Left lung (tissue), 14 donors: ENCODE measurements at places on chromosomes 16 and 17. TPM values are rescaled to one million over a fixed set of nuclear protein-coding genes. Genes with fewer than 3 reads are reported as not detected.
A peak's percentile ranks its signal among the peaks of the same experiment; 100 is the strongest.

GNG13 gene
- 0.17 TPM for polyA plus RNA-seq

GRCh38 chr17:66930933-66931332, 33.6 kb upstream of the CACNG4 start:
- no peaks in the 10 kb centered on the region for H3K4me1 ChIP-seq
- DNase-seq, result no peak
- no peaks in the 10 kb centered on the region for H3K36me3 ChIP-seq
- H3K4me3 ChIP-seq, result no peak overlapping the region
- no peak overlapping the region for H3K27ac ChIP-seq

- H3K27me3 ChIP-seq, result no peaks in the 10 kb centered on the region
- no peak overlapping the region for H3K4me3 ChIP-seq
- H3K27ac ChIP-seq, result no peak overlapping the region
- no peak for DNase-seq
These were observed 40.2 kb upstream of the PLCG2 start for GRCh38 chr16:81738783-81739496.

- H3K36me3 ChIP-seq, result peaks cover 77% of the 10 kb centered on the region
- no peaks in the 10 kb centered on the region for H3K27me3 ChIP-seq
- DNase-seq, result no peak
These were observed 34.4 kb downstream of the WDR59 start for GRCh38 chr16:74950511-74950910.

- no peaks in the 10 kb centered on the region for H3K36me3 ChIP-seq
- H3K4me3 ChIP-seq, result no peak overlapping the region
- peaks cover 6% of the 10 kb centered on the region for H3K4me1 ChIP-seq
- no peaks in the 10 kb centered on the region for H3K27me3 ChIP-seq
- H3K27ac ChIP-seq, result no peak overlapping the region
These were observed 13.2 kb downstream of the ITGB3 start for GRCh38 chr17:47266782-47267181.

TADA2A gene
- 30.0 TPM for polyA plus RNA-seq

DNA sequence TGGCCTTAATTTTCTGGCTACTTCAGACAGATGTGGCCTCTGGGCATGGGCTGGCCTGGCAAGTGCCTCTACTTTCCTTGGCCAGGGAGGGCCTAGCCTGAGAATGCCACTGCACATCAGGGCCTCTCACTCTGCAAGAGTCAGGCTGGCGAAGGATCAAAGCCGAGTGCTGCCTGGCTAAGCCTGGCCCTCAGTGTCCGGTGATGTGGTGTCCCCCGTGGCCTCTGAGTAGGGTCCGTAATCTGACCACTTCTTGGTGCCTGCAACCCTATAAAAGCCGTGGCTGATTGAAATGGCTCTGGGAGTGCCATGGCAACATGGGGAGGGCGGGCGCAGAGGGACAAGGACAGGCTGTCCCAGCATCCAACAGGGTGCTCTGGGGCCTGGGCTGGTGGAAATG, 30.2 kb downstream of the TBX4 start:
- no peaks in the 10 kb centered on the region for H3K36me3 ChIP-seq
- H3K27me3 ChIP-seq, result no peaks in the 10 kb centered on the region
- H3K27ac ChIP-seq, result no peak overlapping the region

MSI2 gene
- polyA plus RNA-seq, result 48.8 TPM

CENPT gene
- 56.2 TPM for polyA plus RNA-seq

GRCh38 chr17:38466346-38467315, 38.4 kb downstream of the ARHGAP23 start:
- peak overlapping the region; percentile 31 for H3K4me3 ChIP-seq
- H3K4me1 ChIP-seq, result peaks cover 36% of the 10 kb centered on the region
- no peaks in the 10 kb centered on the region for H3K36me3 ChIP-seq
- no peak for DNase-seq
- peak overlapping the region; percentile 74 for H3K27ac ChIP-seq
- H3K27me3 ChIP-seq, result no peaks in the 10 kb centered on the region

PGS1 gene
- polyA plus RNA-seq, result 58.0 TPM

DNA sequence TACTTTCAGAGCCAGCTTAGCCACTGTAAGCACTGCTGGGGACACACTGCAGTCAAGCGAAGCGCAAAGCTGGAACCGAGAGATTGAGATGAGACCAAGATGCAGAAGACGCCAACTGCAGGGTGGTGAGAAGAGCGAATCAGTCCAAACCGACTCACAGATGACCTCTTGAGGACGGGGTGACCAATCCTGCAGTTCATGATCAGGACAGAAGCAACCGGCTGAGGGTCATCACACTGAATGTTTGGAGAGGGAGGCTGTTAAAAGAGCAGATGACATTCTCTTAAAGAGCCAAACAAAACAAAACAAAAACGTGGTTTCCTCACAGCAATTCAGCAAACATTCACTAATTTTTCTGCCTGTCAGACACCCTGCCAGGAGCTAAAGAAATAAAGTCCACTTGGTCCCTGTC, 8.5 kb downstream of the HASPIN start:
- no peak overlapping the region for H3K4me3 ChIP-seq
- H3K36me3 ChIP-seq, result no peaks in the 10 kb centered on the region
- no peak overlapping the region for H3K27ac ChIP-seq
- no peaks in the 10 kb centered on the region for H3K27me3 ChIP-seq

DNA sequence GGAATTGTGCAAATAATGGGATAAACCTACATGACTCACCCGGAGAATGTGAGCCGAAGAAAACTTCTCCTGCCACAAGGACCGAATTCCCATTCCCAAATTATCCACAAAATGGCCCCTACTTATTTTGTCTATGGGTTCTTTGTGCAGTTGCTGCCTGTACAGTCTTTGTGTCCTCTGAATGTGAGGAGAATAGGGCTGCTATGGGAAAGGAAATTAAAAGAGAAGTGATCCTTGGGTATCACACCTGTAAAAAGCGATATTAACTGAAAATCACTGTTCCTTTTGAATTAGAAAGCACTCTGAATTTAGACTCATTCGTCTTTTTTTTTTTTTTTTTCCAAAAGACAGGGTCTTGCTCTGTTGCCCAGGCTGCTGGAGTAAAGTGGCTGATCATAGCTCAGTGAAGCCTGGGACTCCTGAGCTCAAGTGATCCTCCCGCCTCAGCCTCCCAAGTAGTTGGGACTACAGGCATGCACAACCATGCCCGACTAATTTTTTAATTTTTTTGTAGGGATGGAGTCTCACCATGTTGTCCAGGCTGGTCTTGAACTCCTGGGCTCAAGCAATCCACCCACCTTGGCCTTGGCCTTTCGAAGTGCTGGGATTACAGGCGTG, 45.4 kb downstream of the CHD9 start:
- peak overlapping the region; percentile 93 for H3K27ac ChIP-seq
- peaks cover 53% of the 10 kb centered on the region for H3K4me1 ChIP-seq
- DNase-seq, result no peak
- no peaks in the 10 kb centered on the region for H3K36me3 ChIP-seq
- no peaks in the 10 kb centered on the region for H3K27me3 ChIP-seq
